Activated CD4-positive, alpha-beta T cell treated with anti-CD3 and anti-CD28 coated beads, Interleukin-2, amount 50 U/mL, for 24 hours (primary cell): ENCODE measurements at places on chromosomes 3 and 15.

- no peak for DNase-seq
These were observed 375.0 kb upstream of the ARHGEF26 start for GRCh38 chr3:153746211-153746610.

- no peak for DNase-seq
These were observed 70.5 kb upstream of the HEG1 start for GRCh38 chr3:125126323-125126722.

GRCh38 chr3:127053979-127054378, 71.1 kb downstream of the PLXNA1 start:
- no peak for DNase-seq

DNA sequence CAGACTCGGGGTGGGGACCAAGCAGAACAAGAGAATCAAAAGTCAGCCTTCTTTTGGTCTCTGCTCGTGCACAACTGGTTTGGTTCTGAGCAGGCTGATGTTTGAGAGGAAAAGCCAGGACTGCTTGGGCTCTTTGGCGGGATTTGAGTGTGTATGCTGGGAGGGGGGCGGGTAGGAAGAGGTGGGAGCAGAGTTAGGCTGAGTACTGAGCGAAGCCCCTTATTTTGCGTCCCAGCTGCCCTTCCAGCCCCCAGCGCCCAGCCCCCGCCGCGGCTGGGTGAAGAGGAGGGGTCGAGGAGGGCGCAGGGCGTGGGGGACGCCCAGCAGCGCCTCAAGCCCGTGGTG, 153.5 kb upstream of the GOLIM4 start:
- no peak for DNase-seq

GRCh38 chr3:61443886-61444285, 117.5 kb upstream of the PTPRG start:
- no peak for DNase-seq
